ENCODE measurements at places on chromosomes 6 and 20.

DNA sequence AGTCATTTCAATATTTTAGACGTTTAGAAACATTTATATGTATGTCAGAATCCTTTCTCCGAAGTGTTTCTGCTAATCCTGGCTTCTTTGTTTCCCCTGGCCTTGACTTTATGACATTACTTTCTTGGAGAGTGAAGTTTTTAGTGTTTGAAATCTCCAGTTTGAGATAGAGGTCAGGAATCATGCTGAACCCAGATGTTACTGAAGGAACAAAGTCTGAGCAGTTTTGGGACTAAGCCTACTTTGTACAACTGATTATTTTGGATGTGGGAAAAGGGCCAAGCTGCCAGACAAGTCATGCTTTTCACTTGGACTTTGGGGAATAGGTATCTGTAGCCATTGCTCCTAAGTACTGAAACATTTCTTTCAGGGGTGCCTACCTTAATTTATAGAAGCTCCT is 2.3 kb downstream of the RNF144B start:
- no peak for DNase-seq

DNA sequence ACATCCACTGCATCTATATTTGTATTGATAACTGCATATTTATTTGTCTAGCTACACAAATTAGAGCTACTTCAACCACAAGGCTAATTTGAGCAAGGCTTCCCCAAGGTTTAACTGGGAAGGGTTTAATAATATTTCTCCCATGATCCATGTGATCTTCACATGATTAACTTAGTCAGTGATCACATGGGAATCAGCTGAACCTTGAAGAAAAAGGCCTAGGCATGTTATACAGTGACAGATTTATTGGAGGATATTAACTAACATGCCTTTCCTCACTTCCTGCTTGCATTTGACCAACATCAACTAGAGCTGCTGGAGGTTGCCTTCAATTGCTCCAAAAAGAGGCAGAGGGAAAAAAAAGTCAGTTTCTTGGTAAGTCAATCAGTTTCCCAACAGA is 417.0 kb downstream of the HAO1 start:
- DNase-seq = no peak

DNA sequence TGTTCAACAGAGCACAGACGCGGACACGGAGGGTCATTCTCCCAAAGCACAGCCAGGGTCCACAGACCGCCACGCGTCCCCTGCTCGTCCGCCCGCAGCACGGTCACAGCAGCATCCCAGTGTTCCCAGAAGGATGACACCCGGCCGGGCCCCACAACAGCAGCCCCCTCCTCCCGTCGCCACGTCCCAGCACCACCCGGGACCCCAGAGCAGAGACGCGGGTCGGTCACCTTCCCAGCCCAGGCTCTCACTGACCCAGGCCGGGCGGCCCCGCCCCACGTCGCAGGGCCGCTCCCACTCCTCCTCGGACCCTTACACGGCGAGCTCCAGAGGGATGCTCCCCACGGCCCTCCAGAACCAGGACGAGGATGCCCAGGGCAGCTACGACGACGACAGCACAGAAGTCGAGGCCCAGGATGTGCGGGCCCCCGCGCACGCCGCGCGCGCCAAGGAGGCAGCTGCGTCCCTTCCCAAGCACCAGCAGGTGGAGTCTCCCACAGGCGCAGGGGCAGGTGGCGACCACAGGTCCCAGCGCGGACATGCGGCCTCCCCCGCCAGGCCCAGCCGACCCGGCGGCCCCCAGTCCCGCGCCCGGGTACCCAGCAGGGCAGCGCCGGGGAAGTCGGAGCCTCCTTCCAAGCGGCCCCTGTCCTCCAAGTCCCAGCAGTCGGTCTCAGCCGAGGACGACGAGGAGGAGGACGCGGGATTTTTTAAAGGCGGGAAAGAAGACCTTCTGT is 64.3 kb downstream of the FNDC1 start:
- no peak for DNase-seq

- no peak for DNase-seq
These were observed 153.1 kb downstream of the GMPR start for GRCh38 chr6:16391451-16391912.

DNA sequence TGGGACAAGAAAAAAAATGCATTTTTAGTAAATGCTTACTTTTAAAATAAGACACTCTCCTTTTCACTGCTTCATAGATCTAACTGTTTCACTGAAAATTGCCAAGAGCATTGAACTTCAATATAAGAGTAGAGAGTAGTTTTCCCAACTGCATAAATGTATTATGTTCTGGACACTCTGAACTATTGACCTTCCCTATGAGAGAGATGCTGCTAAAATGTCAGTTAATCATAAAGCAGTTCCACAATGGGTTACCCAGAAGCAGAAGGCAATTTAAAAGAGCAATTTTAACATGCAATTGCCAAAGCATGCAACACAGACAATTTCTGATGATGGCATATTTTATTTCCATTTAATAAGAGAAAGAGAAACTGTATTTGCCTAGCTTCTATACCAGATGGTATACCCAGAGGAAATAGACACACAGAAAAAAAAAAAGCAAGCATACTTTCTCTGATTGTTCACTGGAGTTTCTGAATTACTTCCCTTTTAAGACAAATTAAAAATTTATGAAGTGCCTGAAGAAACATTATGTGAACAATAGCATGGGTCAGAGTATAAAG is 279.1 kb upstream of the THEMIS start:
- no peak for DNase-seq

DNA sequence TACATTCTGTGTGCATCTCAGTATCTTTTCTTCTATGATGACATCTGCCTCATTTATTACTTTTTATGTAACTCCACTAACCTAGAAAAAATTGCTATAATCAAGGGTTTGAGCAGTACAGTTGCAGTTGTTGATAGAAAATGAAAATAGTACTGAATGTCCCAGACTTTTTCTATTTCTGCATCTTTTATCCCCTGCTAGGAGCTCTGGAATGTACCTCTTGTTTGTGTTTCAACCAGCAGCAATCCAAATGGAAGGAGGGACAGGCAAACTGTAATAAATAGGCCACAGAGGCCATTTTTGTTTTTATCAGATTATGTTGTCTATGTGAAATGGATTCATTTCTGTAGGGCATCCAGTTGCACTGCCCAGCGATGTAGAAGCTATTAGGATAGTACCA is 536.9 kb downstream of the KIF16B start:
- no peak for DNase-seq

- DNase-seq = no peak
These were observed 2.5 kb downstream of the TNFRSF6B start for GRCh38 chr20:63698739-63699465.

- DNase-seq = no peak
These were observed 11.9 kb downstream of the KIF25 start for GRCh38 chr6:168009331-168009730.

DNA sequence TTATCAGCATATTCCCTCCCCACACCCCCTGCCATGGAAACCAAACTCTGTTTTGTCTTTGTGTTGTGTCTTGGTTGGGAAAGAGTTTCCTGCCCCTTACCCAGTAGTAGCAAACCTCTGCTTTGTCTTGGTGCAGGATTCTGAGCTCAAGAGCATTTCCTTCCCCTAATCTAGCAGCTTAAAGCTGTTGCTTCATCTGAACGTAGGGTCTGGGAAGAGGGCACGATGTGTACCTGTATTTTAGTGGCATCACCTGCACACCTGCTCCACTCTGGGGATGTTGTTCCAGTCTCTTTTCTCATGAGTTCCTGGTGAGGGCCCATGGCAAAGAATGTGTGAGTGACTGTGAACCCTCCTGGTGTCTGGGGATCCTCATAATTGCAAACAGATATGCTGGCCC is 164.7 kb downstream of the SCP2D1 start:
- no peak for DNase-seq

- DNase-seq = no peak
These were observed 855.5 kb upstream of the MAP3K7 start for GRCh38 chr6:91442342-91442741.

GRCh38 chr20:3890398-3890751 is 1.2 kb downstream of the PANK2 start:
- peak; percentile 12 for DNase-seq

DNA sequence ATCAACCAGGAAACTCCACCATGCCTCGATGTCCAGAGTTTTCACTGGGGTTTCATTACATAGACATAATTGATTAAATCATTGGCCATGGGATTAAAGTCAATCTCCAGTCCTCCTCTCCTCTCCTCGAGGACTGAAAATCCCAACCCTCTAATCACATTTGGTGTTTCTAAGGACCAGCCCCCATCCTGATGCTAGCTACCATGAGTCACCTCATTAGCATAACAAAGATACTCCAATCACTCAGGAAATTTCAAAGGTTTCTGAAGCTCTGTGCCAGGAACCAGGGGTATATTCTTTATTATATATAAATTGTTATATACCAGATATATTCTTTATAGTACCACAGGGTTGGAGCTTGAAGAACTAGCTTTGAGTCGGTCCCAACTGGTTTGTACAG is 212.9 kb upstream of the PRND start:
- no peak for DNase-seq

- no peak for DNase-seq
These were observed 4.9 kb downstream of the ARMC2 start for GRCh38 chr6:108853077-108853476.

DNA sequence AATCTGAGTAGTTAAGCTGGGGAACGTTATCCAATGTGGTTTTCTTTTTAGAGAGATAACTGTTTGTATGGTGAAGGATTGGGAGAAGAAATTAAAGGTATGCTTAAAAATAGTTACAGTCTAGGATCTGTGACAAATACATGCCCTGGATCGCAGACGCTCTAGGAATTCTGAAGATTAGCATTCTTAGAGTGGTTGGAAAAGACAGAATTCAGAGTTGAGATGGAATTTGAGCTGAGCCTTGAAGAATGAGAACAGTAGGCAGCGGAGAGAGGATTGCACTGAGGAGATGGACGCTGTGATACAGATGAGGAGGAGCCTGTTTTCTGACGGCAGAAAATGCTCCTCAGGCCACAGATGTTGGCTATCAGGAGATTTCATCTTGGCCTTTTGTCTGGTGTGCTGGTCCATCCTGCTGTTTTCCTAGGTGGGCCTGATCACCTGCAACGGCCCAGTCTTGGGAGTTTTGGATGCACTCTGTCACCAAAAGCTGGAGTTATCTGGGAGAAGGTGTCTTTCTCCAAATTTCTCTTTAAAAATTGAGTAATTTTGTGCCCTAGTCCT is 48.3 kb upstream of the KIF25 start:
- no peak for DNase-seq

DNA sequence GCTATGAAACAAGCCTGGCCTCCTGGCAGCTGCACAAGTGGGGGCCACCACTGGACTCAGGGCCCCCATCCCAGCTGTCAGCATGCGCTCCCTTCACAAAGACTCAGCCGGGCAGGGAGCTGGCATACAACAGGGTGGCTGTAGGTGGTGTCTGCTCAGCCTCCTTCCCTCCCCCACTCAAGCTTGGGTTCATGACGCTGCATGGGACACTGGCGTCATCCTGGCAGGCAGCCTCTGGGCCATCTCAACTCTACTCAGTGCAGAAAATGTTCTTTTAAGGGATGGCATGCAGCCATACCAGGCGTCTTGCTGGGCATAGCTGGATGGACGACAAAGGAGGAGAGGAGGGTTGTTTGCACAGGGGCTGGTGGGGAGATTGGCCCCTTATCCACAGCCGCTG is 30.5 kb downstream of the SAYSD1 start:
- no peak for DNase-seq

DNA sequence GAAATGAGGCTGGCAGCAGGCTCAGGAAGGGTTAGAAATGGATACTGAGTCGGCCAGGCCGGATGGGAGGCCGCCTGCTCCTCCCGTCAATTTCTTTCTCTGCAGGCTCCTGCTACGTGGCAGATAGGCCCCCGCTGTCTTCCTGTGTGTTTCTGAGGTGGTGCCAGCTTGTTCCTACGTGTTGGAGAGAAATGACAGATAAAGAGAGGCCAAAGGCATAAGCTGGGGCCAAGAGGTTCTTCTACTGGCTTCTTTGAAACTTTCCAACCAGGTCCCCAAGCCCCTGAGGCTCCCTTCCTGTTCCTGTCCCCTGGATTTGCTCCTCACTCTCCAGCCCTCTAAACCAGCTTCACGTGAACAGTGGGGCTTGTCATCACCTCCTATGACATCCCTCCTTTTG is 76.8 kb downstream of the TCP11 start:
- no peak for DNase-seq

DNA sequence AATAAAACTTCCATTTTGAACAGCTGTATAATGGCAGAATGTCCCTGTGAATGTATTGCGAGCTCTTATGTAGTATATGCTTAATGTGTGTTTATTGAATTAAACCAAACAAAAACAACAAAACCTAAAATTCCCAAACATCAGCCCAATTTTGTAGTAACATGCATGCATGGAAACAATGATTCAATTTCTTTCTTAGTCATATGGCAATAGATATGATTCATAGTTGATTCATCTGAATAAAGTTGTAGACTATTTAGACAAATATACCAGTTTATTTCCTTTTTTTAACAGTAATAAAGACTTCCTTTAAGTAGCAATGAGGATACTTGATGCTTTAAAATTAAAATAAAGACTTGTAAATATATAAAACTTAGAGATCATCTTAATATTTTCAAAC is 670.6 kb downstream of the CD109 start:
- no peak for DNase-seq

GRCh38 chr20:63686492-63687321 is 9.7 kb upstream of the TNFRSF6B start:
- DNase-seq = no peak

DNA sequence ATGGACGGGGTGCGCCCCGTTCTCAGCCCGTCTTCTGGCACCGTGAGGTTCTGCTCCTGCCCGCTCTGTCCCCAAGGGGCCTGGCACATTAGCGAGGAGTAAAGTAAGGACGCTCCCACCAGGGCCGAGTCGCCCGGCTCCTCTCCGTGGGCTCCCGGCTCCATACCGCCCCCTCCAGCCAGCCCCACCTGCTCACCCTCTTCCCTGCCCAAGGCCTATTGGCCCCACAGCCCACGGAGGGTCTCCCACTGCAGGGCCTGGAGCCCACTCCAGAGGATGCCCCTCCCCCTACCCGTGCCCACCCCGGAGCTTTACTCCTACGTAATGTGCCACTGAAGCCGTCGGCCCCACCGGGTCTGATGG is 47.5 kb upstream of the CHRNA4 start:
- DNase-seq = no peak

All from central memory CD4-positive, alpha-beta T cell (primary cell).